H1 (cell line): ENCODE measurements at places on chromosomes 11 and 22. TPM values are rescaled to one million over a fixed set of nuclear protein-coding genes. Genes with fewer than 3 reads are reported as not detected.

Gene OR5A1
- not detected in 2 replicates for total RNA-seq

Gene SNX32
- 1.1 and 2.2 TPM in 2 replicates for total RNA-seq

Gene RCOR2
- 78.0 and 80.1 TPM in 2 replicates for total RNA-seq

Gene OR52E8
- not detected in 2 replicates for total RNA-seq

Gene BBOX1
- not detected in 2 replicates for total RNA-seq

Gene LSP1
- total RNA-seq: not detected in 2 replicates

Gene RGL4
- total RNA-seq: not detected in 2 replicates

Gene AHNAK
- total RNA-seq: 5.8 and 6.7 TPM in 2 replicates

Gene ANO9
- total RNA-seq: 18.0 and 20.0 TPM in 2 replicates

DNA sequence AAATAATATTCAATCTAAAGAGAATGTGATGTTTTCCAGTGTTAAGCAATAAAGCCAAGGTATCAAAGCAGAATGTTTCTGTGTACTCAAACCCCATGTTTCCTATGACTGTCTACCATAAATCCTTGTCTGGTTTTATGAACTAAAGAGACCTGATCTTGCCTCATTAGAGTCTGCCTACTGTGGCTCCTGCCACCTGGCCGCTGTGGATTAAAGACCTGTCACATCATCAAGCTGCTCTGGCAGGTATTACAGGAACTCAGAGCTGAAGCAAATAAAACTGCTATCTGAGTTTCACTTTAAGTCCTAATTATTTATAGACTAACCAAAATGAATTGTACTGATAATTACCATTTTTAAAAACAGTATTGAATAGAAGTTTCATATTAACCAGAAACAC, 207.8 kb upstream of the CCDC90B start:
- no peak for DNase-seq

GRCh38 chr22:31046539-31047226, 34.4 kb upstream of the SMTN start:
- no peak for DNase-seq

- DNase-seq: no peak
Observed at GRCh38 chr11:117878314-117878938, 2.0 kb upstream of the FXYD6 start.

DNA sequence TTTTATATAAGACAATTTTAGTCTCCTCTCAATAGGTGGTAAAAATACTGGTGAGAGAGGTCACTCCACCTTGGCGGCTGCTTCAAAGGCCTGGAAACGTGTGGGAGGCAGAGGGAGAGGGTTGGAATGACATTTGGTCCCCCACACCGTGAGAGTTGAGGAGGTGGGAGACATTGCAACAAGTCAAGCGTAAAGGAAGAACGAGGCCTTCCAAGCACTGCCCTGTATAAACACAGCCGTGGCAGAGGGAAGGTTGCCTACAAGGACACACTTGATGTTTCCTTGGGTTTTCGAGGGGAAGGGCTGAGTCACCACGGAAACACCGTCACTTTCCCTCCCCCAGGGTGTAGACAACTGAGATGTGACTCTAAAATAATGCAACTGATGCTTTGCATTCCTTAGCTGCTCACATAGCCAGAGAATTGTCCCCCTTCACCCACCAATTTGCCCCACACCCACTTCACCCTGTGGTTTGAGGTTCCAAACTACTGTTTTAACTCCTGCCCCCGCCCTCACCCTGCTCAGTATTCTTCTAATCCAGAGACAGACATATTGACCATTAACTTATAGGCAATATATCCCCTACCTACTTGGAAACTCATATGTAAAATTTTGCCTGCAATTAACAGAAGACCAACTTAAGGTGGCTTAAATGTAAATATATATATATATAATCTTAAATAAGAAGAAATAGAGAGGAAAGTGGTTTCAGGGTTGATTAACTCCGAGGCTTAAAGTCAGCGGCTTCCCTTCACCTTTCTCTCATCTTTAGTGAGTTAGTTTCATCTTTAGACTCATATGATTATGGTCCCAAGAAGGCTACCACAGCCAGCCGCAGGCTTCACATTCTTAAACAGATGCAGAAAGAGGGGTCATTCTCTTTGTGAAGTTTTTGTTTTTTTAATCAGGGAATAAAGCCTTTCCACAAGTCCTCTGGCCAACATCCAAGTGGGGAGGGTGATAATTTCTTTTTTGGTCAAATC, 54.1 kb upstream of the BDNF start:
- DNase-seq: no peak

GRCh38 chr11:2759228-2760195, 59.7 kb upstream of the KCNQ1OT1 start:
- no peak for DNase-seq

DNA sequence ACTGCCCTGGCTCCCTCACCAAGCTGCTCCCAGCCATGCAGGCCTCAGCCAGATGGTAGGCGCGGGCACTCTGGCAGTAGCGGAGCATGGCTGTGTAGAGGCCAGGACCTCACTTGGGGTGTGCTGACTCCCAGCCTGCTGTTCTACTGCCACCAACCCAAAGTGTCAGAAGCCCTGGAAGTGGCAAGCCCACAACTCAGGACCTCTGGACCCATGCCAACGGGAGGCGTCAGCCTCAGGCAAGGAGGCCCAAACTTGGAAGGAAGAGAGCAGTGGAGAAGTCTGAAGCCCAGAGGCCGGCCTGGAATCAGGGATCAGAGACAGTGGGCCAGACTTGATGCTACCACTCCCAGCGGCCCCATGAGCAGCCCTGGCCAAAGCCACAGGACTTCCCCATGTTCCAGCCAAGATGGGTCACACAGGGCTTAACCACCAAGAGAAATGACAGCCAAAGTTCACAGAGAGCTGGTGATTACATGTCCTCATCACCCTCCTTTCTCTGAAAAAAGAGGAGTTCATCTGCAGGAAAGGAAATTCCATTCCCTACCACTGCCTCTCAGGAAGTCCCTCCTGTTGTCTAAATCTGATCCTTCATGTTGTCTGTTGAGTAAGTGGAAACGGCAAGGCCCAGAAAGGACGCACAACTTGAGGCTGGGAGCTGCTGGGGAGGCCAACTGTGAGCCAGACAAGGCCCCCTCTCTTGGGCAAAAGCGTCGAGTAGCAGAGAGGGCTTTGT, 4.4 kb downstream of the ARRB1 start:
- no peak for DNase-seq

GRCh38 chr11:115222863-115223530, 281.2 kb downstream of the CADM1 start:
- DNase-seq: no peak

GRCh38 chr22:39281126-39281525, 36.3 kb upstream of the PDGFB start:
- DNase-seq: no peak

- DNase-seq: no peak
Observed at GRCh38 chr22:46010207-46010867, 33.4 kb upstream of the WNT7B start.

- DNase-seq: no peak
Observed at GRCh38 chr11:19275496-19275895, 34.8 kb upstream of the E2F8 start.
